GM20000 (cell line): ENCODE measurements at places on chromosomes 4 and X.

DNA sequence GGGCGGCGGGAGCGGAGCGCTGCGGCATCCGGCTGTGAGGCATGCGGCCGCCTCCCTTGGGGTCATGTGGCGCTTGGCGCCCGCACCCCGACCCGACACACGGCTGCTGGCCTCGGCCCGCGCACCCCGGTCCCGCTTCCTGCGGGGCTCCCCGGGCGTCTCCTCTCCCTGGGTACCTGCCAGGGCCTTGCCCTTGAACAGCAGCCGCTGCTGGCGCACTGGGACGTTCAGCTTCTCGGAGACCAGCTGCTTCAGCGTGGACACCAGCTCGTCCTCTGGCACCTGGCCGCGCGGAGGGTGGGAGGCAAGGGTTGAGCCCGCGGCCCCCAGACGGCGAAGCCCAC is 391 bp downstream of the UBL4A start:
- no peak for DNase-seq

DNA sequence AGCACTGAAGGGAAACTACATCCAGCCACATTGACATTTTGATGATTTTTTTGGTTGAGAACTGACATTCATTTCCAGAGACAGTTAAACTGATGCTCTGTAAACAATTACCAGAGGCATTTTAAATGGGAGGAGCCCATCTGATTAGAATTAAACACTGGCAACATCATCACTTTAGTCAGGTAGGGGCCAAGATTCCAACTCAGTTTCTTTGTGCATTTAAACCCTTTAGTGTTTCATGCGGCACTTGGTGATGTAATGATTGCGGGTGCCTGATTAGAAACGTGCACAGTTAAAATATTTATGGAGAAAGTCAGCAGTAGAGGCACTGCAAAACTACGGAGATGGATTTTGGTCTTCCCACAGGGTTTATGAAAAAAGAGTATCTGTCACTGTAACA is 16.1 kb downstream of the TNIP3 start:
- DNase-seq, result no peak

- no peak for DNase-seq
Measured at GRCh38 chr4:18134111-18134510, 112.6 kb upstream of the LCORL start.

DNA sequence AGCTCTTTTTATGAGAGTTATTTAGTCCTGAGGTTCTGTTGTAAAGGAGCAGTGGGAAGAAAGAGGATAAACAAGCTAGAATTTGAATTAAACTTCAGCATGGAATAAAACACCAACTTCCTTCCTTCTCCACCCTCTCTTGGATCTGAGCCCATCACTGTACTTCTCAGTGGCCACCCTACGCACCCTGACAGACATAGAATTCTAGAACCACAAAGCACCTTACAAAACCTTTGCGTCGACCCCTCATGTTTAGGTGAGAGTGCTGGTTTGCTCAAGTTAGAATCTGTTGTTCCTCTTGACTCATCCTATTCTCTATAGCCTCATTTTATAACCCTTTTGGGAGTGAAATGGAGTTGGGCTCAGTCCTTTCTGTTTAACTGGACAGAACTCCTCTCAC is 84.6 kb upstream of the RPL34 start:
- no peak for DNase-seq

- no peak for DNase-seq
Measured at GRCh38 chr4:17715511-17715910, 65.9 kb downstream of the FAM184B start.

GRCh38 chr4:167887726-167888125 is 204.6 kb upstream of the ANXA10 start:
- no peak for DNase-seq

DNA sequence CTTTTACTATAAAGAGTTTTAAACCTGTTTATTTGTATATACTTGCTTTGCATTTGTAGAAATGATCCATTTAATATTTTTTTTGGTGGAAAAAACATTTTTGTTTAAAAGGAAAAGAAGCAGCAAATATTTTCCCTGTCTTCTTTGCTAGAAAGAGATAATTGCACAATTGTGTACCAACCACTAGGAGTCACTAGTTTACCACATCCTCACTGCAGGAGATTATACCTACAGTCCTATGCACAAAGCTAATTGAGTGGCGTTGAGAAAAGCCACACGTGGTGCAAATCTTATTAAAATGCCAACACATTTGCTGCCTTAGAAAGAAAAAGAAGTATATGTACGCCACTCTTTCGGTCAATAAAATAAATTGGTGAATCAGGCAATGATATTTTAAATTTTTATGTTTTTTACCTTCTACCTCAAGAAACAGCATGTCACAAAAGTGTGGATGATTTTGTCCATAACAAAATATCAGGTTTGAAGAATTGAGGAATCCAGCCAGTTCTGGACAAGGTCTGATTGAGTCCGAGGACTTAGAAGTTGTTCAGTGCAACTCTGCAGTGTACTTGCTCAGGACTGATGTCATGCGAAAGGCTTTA is 102.9 kb downstream of the GRXCR1 start:
- peak; percentile 32 for DNase-seq

- no peak for DNase-seq
Measured at GRCh38 chr4:15765910-15766697, 12.0 kb upstream of the CD38 start.

DNA sequence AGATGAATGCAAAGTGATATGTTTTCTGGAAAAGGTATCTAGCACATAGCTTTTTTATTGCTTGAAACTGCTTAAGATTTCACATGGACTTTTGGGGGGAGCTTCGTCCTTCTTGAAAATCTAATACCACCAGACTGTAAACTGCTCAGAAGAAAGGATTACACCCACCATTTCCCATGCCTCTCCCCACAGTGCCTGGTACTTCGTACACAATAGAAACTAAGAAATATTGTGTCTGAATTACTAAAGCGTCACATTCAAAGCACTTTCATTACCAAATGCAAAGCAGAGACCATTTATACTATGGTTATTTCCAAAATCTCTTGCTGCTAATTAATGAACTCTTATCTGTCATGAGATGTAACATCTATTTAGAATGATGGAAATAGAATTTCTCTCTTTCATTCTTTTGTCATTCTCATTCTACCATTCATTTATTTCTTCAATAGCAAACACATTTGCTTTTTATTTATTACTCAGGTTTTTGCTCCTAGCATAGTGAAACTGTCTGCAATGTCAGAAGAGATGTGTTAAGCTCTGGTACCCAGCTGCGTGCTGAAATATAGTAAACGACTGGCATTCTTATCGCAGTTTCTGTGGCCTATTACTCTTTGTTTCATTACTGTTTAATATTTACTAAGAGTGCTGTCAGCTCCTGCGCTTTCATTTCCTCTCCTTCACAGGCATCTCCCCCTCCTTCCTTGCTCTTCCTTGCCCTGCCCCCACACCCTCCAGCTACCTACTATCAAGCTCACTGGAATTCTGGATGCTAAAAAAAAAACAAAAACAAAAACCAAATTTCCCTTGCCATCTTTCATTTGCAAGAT is 51.4 kb upstream of the RAPGEF2 start:
- DNase-seq, result peak; percentile 45

DNA sequence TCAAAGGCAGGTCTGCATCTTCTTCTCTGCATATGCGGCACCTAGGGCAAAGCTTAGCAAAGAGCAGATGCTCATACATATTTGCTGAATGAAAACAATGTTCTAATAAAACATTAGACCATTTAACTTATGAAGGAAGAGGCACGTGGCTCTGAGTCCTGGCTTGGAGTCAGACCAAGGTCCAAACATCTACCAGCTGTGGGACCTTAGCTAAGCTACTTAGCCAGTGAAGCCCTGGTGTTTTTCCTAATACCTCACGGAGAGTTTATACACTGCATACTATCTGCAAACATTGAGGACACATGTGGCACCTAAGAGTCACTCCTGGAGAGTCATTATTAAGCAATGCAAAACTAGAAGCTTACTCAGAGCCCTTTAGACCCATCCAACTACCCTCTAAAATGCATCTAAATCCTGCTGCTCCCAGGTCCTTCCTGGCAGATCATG is 9.0 kb downstream of the PDGFC start:
- no peak for DNase-seq

- no peak for DNase-seq
Measured at GRCh38 chr4:109912706-109913595, at the start of gene EGF. Gene EGF (plus strand): TSS chr4:109912883. CDS start chr4:109913336, 453 bp downstream.

DNA sequence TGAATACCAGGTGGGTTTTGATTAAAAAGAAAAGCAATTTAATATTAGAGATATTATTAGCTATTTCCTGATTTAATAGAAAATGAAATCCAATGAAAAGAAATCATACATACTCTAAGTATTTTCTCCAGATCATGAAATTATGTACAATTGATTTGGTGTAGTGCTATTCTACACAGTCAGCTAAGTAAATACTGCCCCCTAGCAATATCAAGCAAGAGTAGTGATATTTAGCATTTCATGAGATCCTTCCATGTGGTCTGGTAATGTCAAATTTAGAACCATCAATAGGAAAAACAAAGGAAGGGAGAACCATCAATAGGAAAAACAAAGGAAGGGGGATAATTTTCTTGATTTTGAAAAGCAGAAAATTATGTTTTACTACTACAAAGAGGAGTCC is 114.6 kb downstream of the TBCK start:
- DNase-seq, result no peak

GRCh38 chrX:1449036-1449822 is 3.5 kb downstream of the ASMTL start:
- DNase-seq, result no peak

GRCh38 chrX:100591256-100592051 is 6.7 kb downstream of the TNMD start:
- no peak for DNase-seq

- peak; percentile 75 for DNase-seq
Measured at GRCh38 chr4:38818441-38818976, 13.9 kb upstream of the TLR1 start.

GRCh38 chr4:64564126-64564525 is 154.9 kb upstream of the TECRL start:
- no peak for DNase-seq

DNA sequence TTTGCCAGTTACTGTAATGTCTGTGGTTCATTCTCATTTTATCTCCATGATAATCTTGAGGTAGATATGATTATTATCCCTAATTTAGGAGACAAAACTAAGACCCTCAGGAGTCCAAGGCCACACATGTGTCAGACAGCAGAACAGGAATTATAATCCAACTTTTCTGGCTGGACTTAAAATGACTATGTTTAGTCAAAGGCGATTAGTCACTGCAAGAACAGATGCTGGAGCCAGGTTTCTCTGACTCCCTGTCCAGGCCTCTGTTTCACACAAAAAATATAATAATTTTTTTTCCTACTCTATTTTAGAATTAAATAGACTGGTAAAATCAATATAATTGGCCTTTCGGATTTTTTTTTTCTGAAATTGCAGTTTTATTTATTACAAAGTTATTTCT is 56.7 kb upstream of the TMEM131L start:
- no peak for DNase-seq

DNA sequence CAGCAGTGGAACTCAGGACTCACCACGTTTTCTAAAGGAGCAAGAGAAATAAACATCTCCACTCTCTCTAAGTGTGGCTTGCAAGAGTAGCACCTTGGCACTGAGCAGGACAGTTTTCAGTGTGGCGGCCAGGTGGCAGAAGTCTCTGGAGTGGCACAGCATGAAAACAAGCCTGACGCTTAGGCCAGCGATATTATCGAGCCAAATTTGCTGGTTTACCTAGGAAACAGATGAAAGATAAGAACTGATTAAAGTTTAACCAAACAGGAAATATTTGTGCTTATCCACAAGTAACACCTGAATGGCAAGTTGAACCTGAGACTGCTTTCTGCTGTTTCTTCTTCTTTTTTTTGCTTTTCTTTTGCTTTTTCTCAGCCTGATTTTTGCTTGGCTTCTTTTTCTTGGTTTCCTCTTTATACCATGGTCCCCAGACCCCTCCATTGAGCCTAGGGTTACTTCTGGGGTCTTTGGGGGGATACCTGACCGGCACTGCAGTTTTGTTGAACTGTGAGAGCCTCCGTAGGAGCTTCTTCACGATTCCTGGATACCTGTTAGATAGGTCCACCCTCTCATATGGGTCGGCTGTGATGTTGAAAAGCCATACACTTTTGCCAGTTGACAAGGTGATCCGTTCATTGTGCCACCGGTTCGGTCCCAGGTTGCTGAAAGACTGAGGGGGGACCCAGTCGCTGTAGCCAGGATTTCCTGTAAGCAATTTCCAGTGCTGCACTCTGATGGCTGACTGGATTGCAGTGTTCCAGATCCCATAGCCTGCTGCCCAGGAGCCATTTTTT is 77.3 kb downstream of the ARSJ start:
- no peak for DNase-seq

GRCh38 chrX:106670631-106671030 is 55.9 kb upstream of the RNF128 start:
- no peak for DNase-seq

DNA sequence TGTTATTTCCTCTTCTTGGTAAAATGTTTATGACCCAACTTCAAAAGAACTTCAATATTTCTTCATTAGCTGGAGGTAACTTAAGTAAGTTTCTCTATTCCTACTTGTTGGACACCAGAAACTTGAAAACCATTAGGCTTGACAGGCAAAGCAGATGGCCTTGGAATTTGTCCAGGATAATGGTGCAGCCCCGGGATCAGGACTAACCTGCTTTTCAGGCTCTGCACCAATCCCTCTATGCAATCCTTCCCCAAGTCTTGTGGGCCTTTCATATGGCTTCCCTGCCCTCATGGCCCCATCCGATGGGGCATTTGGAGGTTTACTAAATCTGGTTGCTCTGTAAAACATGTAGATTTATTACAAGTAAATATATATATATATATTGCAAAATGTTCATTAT is 68.5 kb downstream of the SPINK2 start:
- no peak for DNase-seq

GRCh38 chr4:57124145-57124544 is 14.0 kb upstream of the IGFBP7 start:
- DNase-seq, result no peak

GRCh38 chr4:948936-949300 is 16.7 kb downstream of the TMEM175 start:
- DNase-seq, result no peak

- no peak for DNase-seq
Measured at GRCh38 chr4:109321232-109321631, 18.8 kb upstream of the COL25A1 start.

DNA sequence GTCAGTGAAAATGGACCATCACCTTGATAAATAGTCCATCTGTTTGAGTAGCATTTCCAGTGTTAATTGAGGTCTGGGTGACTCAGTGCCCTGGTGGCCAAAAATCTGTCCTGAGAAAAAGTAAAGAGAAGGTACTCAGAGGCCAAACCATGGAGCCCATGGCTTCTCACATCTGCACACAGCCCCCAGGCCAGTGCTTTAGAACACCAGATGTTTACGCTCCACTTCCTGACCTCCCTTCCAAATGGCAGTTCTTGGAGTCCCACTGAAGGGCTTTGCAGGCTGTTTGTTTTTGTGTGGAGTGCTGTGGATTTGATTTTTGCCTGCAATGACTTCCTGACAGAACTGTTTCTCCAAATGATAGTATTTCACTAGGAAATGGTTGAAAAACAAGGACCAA is 60.2 kb upstream of the GPC4 start:
- DNase-seq, result no peak

DNA sequence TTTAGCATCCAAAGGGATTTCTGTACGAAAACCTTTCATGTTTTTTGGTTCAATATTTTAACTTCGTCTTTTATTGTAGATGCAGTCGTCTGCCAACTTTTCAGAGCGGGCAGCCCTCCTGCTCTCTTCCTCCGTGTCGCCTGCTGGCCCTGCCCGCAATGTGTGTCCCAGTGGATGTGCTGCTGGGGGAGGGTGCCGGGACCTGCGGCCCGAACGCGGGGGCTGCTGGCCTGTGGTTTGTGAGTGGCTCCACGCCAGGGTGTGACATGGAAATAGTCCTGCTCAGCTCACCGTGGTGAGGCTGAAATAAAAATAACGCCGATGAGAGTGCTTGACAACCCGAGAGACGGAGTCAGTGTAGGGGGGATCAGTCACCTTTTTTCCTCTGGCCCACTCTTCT is 59.7 kb upstream of the GRPEL1 start:
- DNase-seq, result no peak

- DNase-seq, result no peak
Measured at GRCh38 chrX:66675541-66675940, 36.7 kb upstream of the EDA2R start.
